ENCODE measurements at places on chromosomes 13 and 19. TPM values are rescaled to one million over a fixed set of nuclear protein-coding genes. Genes with fewer than 3 reads are reported as not detected.

- DNase-seq: no peak
Measured at GRCh38 chr13:49302222-49302621, 54.5 kb downstream of the CDADC1 start.

DNA sequence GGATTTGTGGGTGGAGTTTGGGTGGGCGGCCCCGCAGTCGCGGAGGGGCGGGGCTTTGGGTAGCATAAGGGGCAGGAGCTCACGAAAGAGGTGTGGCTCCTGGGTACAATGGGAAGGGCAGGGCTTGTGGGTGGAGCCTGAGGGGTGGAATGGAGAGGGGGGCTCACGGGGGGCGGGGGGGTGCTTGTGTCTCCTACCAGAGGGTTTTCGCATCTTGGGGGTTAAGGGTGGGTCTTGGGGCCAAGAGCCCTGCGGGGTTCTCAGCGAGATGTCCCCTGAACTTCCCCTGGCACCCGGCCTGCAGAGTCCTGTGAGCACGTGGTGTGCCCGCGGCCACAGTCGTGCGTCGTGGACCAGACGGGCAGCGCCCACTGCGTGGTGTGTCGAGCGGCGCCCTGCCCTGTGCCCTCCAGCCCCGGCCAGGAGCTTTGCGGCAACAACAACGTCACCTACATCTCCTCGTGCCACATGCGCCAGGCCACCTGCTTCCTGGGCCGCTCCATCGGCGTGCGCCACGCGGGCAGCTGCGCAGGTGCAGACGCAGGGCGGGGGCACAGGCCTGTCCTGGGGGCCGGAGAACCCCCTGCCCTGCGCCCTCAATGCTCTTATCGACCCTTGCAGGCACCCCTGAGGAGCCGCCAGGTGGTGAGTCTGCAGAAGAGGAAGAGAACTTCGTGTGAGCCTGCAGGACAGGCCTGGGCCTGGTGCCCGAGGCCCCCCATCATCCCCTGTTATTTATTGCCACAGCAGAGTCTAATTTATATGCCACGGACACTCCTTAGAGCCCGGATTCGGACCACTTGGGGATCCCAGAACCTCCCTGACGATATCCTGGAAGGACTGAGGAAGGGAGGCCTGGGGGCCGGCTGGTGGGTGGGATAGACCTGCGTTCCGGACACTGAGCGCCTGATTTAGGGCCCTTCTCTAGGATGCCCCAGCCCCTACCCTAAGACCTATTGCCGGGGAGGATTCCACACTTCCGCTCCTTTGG, 5.1 kb downstream of the FSTL3 start:
- DNase-seq: peak; percentile 45

DNA sequence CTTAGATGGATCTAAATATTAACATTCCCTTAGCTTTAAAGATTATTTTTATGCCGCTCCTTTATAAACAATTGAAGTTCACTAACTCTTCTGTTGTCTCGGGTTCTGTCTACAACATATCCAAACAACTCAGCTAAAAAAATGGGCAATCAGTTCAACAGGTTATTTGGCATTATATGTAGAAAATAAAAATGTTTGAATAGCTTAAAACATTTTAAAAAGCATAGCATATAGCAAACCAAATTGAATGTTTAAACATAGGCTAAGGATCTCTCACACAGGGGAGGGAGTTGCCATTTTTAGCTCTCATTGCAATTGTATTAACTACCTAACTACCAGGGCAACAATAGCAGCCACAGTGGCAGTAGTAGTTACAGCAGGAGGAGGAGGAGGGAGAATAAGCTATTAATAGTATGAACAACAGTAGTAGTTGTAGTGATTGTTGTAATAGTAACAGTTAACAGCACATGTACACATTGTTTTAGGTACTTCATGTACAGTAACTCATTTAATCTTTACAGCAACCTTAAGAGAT, 404.2 kb downstream of the KCNRG start:
- no peak for DNase-seq

- DNase-seq: no peak
Measured at GRCh38 chr13:94607056-94607455, 5.4 kb downstream of the GPR180 start.

GRCh38 chr19:57212109-57212508, 18.7 kb upstream of the AURKC start:
- no peak for DNase-seq

GRCh38 chr13:45742985-45743384, 40.9 kb downstream of the CBY2 start:
- no peak for DNase-seq

Gene C19orf38
- total RNA-seq: not detected

All from uterus (tissue), 4 donors.